T-cell (primary cell): ENCODE measurements at places on chromosomes 7 and 10. TPM values are rescaled to one million over a fixed set of nuclear protein-coding genes. Genes with fewer than 3 reads are reported as not detected.
A peak's percentile ranks its signal among the peaks of the same experiment; 100 is the strongest.

GRCh38 chr7:22884911-22885788, 62.5 kb upstream of the TOMM7 start:
- no peak for DNase-seq

GRCh38 chr7:44143646-44144250, 2.6 kb upstream of the MYL7 start:
- no peak for DNase-seq

DNA sequence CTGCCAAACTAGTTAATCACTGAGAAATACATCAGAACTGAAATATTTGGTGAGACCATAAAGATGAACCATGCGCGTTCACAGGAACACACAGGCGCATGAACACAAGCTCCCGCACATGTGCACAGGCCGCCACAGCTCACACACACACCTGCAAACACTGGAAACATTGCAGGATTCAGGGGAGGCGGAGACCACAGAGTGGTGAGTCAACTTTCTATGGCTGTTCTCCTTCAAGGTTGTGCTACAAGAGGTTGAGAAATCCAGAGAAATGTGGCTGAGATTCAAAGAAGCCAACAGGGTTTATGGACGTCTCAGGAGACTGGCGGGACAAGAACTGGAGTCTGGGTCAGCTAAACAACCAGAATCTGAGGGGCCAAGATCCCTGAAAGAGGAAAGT, 17.8 kb downstream of the ESYT2 start:
- no peak for DNase-seq

- no peak for DNase-seq
Observed at GRCh38 chr10:132574783-132575319, 37.3 kb downstream of the INPP5A start.

- no peak for DNase-seq
Observed at GRCh38 chr7:48424731-48425130, 253.5 kb downstream of the ABCA13 start.

DNA sequence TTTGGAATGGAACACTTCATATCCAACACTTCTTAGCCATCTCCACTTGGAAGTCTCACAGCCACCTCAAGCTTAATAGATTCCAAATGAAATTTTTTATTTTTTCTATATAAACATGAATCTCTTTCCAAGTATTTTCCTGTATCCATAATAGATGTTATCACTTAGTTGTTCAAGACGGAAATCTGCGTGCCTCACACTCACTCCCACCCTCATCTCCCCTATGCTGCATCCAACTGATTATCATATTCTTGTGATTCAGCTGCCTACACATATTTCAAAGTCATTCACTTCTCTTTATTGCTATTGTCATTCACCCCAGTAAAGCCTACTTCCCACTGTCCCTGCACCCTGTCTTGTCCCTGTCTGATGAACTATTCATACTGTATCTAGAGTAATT, 70.2 kb upstream of the MKX start:
- DNase-seq: no peak

GRCh38 chr7:5396542-5396941, 27.1 kb downstream of the TNRC18 start:
- DNase-seq: peak; percentile 61

DNA sequence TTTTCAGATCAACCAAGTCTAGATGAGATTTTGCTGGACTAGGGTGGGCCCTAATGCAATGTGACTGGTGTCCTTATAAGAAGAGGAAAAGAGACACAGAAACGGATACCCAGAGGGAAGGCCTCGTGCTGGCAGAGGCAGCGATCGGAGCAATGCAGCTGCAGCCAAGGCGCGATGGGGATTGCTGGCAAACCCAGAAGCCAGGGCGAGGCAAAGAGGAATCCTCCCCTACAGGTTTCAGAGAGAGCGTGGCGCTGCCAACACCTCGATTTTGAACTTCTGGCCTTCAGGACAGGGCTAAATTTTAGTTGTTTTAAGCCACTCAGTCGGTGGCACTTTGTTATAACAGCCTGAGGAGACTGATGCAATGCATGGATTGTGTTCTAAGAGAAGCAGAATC, 157.1 kb upstream of the RHEB start:
- no peak for DNase-seq

GRCh38 chr10:35605191-35605590, at the start of gene GJD4:
Gene GJD4, plus strand, starts transcription at chr10:35605341. Its CDS starts 227 bp downstream, at chr10:35605568.
- no peak for DNase-seq

DNA sequence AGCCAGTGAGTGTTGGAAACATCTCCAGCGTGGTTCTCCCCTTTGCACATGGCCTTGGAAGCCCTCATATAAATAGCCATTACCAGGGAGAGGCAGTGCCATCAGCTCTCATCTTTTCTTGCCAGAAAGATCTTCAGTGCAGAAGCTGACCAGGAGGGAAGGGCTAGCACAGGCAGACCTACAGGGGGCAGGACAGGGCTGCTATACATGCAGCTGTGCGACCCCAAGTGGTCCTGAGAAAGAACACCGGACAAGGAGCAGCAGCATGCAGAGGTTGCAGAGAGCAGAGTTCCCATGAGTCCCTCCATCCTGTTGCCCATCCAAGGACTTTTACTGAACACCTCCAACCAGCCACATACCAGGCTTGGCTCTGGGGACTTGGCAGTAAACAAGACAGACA, 17.1 kb downstream of the GRID1 start:
- no peak for DNase-seq

- DNase-seq: no peak
Observed at GRCh38 chr10:50882540-50882983, 2.9 kb downstream of the A1CF start.

DNA sequence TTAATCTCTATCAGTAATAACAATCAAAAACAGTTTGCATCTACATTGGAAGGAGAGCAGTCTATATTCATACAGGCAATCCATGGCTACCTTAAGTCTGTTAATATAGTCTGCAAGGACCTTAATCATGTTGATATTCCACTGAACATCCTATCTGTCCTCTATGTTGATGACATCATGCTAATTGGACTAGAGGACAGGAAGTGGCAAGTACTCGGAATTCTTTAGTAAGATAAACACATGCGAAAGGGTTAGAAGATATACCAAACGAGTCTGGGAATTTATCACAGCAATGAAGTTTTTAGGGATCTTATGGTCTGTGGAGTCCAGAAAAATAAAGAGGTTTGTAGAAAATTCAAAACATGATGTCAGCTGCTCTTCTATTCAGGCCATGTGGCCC, 11.3 kb upstream of the SAMD9L start:
- DNase-seq: no peak

DNA sequence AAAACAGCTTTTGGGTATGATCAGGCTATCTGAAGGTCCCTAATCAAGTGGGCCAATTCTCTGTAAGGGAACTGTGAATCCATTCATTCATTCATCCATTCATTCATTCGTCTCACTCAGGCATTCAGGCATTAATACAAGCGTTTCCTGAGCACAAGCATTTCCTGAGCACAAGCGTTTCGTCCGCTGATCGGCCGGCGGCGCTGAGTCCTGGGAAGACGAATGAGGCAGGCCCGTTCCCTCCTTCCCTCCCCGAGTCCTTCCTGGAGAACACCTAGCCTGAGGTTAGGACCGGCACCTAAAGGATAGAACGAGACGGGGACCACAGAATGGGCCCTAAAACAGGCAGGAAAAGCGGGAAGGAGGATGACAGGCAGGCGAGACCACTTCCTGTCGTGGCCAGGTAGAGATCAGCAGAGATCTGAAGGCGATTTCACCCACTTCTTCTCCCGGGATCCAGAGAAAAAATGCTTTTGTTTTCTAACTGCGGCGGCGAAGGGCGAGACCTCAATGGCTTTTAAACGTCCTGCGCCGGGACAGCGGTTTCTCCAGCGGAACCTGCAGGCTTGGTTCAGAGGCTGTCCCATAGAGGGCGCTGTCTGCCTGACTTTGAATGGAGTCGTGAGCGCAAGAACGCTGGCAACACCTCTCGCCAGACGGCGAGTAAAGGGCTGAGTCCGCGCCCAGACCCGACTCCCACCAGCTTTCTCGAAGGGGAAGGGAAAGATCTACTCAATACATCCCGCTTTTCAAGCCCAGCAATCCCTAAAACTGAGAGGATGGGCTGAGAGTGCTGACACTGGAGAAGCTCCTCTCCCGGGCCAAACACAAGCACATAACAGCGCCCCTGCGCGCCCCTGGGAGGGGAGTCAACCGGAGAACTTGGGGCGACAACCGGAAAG, 2.9 kb upstream of the HMX3 start:
- DNase-seq: peak; percentile 84

- peak; percentile 49 for DNase-seq
Observed at GRCh38 chr10:72335394-72336258, 19.1 kb downstream of the DNAJB12 start.

RGR gene
- not detected for total RNA-seq

MCM7 gene
- 164 TPM for total RNA-seq

LRRC4 gene
- total RNA-seq: not detected

DLX5 gene
- total RNA-seq: not detected

ZNF467 gene
- 3.9 TPM for total RNA-seq

MYL10 gene
- not detected for total RNA-seq

GPRIN2 gene
- not detected for total RNA-seq

GPR22 gene
- total RNA-seq: not detected

FXYD4 gene
- not detected for total RNA-seq
